ENCODE measurements at places on chromosomes 12 and 14.
A peak's percentile ranks its signal among the peaks of the same experiment; 100 is the strongest.

DNA sequence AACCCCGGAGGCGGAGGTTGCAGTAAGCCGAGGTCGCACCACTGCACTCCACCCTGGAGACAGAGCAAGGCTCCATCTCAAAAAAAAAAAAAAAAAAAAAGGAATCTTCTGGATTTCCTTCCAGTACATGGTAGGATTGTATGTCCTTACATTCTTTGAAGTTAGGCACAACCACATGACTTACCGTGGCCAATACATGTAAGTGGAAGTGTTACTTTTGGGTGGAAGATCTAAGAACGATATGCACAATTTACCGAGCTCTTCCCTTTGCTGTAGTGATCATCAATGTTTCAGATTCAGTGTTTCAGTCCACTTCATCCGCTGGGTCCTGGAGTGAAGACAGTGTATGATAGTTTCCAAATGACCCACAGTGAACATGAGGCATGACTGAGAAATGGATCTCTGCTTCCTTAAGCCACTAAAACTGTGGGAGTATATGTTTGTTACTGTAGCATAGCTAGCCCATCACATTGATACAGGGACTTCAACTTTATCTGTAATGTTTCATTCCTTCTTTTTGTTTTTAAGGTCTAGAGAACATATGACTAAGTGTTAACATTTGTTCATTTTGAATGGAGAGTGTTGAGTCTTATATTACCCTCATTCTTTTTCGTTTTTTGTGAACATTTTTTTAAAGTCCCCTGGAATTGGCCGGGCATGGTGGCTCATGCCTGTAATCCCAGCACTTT, 18.5 kb upstream of the NINJ2 start:
- no peak for DNase-seq

DNA sequence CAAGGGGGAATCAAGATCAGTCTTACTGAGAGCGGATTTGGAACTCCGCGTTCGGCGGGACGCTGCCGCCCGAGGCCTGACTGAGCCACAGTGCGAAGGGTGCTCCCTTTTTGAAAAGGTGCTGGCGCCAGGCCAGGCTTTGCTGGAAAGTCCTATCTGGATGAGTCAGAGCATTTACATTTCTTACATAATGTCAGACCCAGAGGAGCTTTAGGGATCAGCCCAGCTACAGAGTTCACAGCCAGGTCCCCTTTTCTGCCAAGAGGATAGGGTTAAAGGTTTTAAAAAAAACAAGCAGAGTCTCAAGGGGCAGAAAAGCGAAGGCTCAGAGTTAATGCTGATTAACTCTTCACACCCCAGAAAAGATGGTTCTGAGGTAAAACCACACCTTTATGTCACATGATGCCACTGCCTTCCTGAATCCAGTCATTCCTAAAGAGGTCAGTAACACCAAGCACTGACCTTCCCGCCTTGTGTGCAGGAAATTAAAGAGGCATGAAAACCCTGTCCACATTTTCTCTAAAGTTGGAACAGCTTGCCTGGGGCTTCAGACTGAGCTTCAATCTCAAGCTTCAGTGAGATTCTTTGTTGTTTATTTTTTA, 11.7 kb upstream of the FBXL14 start:
- peak; percentile 88 for DNase-seq

DNA sequence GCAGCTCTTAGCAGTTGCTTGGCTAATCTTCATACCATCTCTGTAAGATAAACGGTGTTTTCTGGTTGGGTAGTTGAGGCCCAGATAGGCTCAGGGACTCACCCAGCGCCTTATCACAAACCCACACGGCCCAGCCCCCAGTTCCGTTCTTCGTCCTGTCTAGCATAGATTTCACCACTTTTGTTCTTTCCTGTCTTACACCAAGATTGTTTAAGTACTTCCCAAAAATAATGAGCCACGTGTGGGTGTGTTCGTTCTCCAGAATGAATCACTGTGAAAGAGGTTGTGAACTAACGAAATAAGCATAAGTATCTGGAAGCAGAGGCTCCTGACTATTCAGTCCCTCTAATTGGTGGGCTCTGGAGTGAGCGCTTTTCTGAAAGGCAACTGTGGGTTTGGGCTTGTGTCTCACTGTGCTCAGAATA, 21.4 kb downstream of the ACVR1B start:
- DNase-seq: peak; percentile 29

GRCh38 chr14:94044476-94045091, 18.4 kb downstream of the OTUB2 start:
- no peak for DNase-seq

DNA sequence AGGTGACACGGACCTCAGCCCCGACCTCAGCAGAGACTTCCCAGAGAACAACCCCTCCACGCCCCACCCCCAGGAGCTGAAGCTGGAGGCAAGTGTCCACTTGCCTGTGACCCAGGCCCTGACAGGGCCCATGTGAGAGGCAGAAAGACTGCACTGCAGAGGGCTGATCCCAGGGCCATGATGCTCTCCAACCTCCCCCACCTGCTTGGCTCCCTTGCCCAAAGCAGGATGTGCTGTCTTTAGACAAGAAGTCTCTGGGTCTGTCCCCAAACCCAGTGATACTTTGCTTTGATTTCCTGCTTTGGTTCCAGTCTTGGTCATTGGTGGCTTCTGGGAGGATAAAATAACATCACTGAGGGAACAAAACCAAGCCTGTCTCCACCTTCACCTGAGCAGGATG, 59.4 kb downstream of the BCL11B start:
- no peak for DNase-seq

DNA sequence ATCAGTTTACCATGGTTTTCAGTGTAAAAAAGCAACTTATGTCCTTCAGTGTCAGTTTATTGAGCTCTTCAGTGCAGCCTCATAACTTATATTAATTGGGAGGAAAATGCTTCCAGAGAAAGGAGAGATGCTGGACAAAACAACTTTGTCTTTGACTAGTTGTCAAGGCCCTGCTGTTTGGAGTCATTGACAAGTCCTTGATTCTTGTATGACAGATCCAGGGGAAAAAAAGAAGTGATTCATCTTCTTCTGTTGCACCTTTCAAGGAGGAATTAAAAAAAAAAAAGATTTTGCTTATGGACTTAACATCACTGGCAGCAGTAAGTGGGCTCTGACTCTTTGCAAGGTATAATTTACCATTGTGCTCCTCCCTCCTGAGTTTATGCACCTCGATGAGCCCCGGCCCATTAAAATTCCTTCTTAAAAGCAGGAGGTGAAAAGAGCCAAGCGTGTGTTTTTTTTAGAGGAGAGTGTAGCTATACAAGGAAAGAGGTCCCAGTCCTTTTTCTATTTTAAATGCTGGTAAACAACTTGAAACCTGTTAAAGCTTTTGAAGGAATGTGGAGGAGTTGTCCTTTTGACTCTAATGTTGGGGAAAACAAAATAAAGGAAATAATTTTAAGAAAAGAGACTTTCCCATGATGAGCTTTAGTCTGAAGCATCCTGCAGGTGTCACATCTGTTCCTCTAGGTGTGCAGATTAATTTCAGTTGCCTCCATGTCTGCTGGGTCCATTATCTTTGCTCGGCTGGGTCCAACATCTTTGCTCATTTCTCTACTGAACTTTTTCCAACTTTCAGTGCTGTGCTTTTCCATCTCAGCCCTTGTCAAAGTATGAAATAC, 431.6 kb downstream of the RAD51B start:
- no peak for DNase-seq

GRCh38 chr14:54133896-54134295, 177.3 kb upstream of the BMP4 start:
- no peak for DNase-seq

- DNase-seq: no peak
Observed at GRCh38 chr14:97948841-97949240, 1151.7 kb downstream of the VRK1 start.

DNA sequence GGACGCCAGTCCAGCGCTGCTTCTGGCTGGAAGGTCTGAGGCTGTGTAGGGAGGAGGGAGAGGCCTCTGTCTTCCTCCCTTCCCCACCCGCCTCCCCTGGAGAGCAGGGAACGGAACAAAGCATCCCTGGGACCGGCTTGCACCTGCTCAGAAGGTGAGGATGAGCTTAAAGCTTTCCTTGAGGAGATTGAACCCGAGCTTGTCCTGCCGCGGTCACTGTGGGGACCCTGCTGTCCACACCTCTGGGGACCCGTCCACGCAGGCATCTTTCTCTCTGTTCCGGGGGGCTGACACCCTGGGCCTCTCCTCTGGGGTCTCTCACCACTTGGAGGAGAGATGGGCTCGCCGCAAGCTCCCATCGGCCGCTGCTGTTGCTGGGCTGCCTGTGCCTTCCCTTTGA, 33.2 kb upstream of the SFSWAP start:
- DNase-seq: no peak

GRCh38 chr12:96828169-96828789, 78.8 kb upstream of the NEDD1 start:
- DNase-seq: no peak

DNA sequence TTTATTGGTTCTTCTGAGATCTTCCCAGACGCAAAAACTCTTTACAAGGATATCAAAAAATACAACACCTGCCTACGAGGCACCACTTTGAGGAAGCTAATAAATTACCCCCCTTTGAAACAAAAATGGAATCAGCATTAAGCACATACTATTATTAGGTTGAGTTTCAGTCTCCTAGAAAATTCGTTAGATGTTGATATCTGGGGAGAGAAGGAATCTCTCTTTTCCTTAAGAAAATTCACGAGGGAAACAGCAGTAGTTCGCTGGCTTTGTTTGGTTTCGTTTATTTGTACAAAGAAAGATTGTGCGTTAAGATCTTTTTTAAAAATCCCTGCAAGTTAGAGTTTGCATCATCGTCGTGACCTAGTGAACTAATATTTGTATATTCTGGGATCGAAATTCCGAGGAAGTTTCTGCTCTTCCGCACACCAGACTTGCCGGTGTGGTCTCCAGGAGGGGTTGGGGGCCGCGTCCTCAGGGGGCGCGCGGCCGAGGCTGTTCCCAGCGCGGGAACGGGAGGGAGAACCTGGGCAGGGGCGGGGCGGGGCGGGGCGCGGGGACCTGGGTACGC, 12.1 kb downstream of the NKX2-1 start:
- DNase-seq: no peak

DNA sequence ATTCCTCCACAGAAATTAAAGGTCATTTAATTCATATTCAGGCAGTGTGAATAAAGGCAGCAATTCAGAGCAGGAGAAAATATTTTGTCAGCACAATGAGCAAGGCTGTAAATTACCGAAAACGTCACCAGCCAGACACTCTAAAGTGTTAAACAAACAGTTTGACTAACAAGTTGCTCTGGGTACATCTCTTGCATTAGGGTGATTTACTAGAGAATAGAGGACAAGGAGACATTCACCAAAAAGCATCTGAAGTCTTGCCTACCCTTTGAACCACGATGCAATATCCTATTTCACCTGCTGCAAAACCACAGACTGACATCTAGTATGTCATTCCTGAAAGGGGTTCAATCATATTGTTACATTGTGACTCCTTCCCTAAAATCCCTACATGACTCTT, 27.1 kb upstream of the GPHB5 start:
- DNase-seq: no peak

- no peak for DNase-seq
Observed at GRCh38 chr14:81986005-81986404, 452.4 kb upstream of the SEL1L start.

- peak; percentile 48 for DNase-seq
Observed at GRCh38 chr12:52441320-52441911, 7.2 kb upstream of the KRT75 start.

DNA sequence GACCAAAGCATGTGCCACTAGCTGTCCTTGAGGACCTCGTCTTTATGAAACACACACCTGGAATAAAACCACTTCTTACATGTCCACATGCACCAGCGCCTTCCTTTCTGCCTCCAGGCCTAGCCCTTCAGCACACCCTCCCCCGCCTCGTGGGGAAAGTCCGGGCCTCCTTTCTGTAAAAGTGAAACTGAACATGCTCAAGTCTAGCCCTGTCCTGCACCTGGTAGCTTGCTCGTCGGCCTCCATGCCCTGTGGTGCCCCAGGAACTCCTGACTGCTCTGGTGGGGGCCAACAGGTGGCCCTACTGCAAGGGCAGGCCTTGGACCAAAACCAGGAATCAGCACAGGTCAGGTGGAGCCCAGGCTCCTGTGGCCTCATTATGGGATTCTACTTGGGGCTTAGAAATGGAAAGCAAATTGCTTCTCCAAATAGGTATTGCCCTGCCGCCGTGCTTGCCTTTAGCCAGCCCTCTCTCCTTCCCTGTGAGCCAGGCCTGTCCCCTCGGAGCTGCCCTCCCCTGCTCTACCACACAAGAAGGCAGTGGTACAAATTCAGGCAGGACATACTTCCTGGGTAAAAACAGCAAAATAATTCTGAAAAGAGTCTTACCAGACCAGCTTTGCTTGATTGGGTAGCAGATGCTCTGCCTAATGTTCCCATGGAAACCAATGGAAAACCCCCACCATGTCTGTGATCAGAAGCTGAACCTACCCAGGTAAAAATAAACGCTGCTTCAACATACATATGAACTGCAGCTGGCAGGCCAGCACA, 43.5 kb downstream of the ERH start:
- no peak for DNase-seq

DNA sequence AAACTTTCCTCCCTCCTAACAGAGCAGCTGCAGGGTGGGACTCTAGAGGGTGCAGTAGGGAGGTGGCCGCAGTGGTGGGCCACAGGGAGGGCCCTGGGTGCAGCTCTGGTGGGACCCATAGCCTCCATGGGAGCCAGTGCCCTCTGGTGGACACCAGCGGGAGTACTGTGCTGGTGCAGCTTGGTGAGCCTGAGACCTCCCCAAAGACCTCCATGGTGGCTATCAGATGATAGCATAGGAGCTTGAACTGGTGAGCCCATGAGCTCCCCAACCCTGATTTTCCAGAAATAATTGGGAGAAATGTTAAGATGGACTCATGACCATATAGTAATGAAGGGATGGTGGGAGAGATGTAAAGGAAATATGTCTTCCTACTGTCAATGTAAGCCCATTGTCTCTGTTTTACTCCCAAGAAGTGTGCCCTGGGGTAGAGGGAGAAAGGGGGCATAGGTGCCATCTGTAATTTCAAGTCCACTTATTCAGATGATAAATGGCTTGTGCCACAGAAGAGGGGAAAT, 98.7 kb downstream of the GAS2L3 start:
- DNase-seq: no peak

GRCh38 chr14:102508774-102509745, 516 bp downstream of the ANKRD9 start:
- no peak for DNase-seq

- no peak for DNase-seq
Observed at GRCh38 chr14:105508601-105509000, 17.6 kb downstream of the TEDC1 start.

DNA sequence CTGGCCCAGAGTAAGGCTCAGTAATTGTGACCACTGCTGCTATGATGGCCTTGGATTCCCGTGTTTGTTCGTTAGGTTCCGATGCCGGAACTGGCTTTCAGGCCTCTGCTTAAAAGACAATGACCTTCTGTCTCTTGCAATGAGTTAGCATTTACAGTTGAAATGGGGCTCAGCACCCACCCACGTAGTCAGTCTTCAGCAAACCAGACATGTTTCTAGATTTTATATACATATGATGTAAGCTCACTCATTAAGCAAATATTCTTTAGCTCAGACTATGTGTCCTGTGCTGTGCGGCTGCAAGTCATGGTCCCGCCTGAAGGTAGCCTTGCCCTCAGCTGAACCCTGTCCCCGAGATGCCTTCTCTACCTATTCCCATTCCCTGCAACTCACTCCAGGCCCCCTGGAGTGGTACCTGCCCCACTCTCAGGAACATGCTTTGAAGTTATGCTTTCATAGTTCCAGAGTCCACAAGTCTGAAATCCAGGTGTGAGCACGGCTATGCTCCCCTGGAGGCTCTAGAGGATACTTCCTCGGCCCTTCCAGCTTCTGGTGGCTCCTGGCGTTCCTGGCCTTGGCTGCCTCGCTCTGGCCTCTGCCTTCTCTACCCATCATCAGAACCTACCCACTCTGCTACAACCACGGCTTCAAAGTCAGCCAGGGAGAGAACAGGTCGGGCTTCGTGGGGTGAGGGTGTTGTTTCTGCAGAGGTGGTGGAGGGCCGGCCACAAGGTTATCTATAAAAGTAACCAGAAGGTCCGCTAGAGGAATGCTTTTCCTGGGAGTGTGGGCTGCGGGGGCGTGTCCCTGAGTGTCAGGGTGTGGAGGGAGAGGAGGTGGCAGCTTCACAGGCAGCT, 157.8 kb downstream of the RBM19 start:
- no peak for DNase-seq

Data from fibroblast of upper back skin (primary cell).